ENCODE measurements at places on chromosomes 11 and 22.

GRCh38 chr11:115123641-115124040 lies 380.6 kb downstream of the CADM1 start:
- DNase-seq = no peak

DNA sequence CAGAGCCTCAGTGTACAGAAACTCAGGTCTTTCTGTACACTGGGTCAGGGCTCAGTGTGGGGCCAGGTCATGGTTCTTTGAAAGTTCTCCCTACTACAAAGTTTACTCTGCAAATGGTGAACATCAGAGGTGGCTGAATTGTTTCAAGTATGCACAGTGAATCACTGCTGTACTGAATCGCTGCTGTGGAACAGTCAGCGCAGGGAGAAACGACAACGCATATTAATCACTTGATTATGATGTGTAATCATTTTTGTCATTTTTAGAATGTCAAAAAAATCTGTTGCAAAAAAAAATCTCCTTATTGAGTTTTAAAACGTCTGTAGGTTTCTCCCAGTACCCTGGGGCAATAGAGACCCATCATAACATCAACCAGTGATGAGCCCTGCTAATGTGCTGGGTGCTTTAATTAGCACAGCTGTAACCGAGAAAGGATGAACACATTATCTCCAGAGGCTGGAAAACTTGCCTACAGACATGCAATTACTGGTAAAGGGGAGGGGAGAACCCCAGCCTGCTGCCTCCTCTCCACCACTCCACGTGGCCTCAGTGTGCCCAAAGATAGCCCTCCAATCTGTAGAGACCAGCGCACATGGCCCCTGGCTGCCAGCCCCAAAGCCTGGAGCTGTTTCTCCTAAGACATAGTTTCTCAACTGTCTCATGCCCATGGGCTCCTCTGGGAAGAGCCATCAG lies 12.8 kb downstream of the ARRB1 start:
- no peak for DNase-seq

DNA sequence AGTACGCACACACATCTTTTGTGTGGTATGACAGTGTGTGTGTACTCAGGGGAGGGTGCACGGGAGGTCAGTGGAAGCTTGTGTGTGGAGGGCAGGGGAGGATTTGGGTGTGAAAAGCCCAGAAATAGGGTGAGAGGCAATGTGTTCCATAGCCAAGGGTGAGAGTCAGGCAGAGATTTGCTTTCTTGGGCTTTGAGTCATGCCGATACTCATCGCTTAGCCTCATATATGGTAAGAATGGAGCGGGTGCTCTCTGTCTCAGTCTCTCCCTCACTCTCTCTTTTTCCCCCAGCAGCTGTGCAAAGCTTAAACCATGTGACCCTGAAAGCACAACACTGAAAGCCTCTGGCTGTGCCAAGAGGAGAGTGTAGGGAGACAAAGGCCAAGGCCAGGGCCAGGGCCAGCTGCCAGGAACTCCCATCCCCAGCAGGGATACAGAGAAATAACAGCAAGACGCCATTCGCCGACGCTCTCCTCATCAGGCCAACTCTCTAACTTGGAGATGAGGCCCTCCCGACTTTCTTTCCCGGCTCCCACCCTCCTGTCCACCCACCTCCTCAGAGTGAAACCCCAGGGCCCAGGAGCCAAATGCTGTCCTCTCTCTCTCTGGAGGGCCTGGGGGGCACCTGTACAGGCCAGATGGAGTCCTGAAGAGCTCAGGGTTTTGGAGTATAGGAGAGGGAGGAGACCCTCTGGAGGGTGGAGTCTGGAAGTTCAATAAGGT lies 20.3 kb upstream of the MICAL3 start:
- DNase-seq = no peak

DNA sequence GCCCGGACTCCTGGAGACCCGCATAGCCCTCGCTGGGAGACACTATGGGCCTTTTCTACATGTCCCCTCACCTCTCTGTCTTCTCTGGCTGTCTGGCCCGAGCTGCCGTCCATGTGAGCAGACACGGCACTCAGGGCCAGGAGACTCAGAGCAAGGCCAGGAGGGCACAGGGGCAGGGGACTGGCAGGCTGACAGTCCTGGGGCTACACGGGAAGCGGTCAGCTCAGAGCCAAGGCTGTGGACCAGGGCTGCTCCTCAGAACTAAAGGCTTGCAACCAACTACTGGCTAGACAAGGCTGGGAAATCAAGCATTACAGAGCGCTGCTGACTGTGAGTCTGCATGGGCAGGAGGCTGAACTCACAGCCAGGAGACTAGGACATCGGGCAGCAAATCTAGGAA lies 56.1 kb upstream of the CDON start:
- no peak for DNase-seq

- DNase-seq = peak; percentile 79
Measured at GRCh38 chr11:78420796-78421209, 3.2 kb upstream of the GAB2 start.

GRCh38 chr11:61690706-61691379 lies 10.7 kb downstream of the DAGLA start:
- no peak for DNase-seq

GRCh38 chr11:100315946-100316345 lies 371.1 kb upstream of the ARHGAP42 start:
- DNase-seq = no peak

DNA sequence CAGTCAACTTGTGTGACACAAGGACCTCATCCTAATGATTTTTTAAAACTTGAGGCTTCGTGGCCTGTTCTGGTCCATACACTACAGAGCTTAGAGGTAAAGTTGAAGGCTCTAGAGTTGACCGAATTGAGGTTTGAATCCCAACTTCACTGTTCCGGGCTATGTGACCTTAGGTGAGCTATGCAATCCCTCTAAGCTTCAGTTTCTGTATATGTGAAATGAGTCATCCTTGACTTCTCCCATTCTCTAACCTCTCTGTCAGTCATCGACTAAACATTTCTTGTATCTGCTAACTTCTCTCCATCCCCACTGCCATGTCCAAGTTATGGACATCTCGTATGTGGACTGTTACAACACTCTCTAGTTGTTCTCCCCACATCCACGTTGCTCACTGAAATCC lies 178.2 kb upstream of the TMEM45B start:
- no peak for DNase-seq
